ENCODE measurements at places on chromosomes 6 and 20.

DNA sequence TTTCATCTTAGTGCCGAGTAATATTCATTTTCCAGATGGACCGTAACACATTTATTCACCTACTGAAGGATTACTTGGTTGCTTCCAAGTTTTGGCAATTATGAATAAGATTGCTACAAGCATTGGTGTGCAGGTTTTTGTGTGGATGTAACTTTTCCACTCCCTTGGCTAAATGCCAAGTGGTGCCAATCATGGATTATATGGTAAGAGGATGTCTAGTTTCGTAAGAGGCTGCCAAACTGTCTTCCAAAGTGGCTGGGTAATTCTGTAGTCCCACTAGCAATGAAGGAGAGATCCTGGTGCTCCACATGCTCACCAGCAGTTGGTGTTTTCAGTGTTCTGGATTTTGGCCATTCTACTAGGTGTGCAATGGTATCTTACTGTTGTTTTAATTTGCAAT, 117.1 kb downstream of the IRF4 start:
- DNase-seq = no peak

DNA sequence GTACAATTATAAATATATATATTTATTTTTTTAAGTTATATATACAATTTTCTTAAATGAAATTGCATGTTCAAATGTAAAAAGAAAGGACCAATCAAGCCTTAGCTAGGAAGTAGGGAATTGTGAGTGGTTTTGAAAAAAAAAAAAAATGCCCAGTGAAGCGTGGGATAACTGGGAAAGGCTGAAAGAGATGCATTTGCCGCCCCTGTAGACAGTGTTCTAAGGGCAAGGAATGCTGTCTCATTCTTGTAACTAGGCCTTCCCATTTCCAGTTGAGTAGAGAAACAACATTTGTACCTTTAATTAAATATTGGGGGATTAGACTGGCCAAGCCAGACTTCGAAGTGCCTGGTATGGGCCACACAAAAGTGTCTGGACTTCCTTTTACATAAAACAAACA, 430.1 kb upstream of the SLC35B3 start:
- no peak for DNase-seq

DNA sequence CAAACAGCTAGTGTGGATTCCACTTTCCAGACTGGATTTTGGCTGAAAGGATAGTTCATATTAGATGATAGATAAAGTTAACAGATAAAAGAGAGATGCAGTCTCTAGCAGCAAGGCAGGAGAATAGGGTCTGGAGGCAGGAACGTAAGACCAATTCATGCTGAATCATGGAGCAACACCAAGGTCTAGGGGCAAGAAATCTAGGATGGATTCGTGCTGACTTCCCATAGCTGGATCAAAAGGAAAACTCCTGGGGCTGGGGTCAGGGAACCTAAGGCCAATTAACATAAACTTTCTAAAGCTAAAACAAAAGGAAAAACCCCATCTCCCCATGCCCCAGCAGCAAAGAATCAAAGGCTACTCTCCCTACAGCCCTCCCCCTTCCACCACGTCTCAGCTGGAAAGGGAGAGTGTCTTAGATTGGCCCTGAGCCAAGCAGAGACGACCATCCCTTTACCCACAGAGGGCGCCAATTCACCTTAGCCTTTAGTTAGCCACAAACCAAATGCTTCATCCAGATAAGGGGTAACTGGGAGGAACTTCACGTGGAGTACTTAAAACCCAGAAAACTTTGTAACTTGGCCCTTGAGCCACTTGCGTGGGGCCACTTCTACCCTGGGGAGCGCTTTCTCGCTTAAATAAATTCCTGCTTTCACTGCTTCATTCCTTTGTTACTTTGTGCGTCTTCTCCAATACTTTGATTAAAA, 7.6 kb downstream of the TREM1 start:
- DNase-seq = no peak

GRCh38 chr6:25524542-25524941, 127.5 kb upstream of the SCGN start:
- DNase-seq = no peak

GRCh38 chr20:64099880-64100565, 7.3 kb downstream of the NPBWR2 start:
- no peak for DNase-seq

DNA sequence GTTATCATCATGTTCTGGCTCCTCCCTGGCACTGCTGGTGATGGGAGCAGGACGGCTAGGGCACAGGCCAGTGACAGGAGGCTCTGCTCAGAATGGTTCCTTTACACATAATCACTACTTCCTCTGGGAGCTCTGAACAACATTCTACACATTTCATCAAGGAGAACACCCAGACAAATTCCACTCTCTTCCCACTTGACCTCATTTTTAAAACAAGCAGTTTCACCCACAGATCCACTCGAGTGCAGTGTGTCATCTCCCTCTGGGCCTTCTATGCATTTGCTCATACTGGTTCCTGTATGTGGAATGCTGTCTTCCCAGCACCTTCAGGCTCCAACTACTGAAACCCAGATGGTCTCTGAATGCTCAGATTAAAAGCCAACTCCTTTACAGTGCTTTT, 84.8 kb downstream of the ELOVL5 start:
- DNase-seq = no peak

DNA sequence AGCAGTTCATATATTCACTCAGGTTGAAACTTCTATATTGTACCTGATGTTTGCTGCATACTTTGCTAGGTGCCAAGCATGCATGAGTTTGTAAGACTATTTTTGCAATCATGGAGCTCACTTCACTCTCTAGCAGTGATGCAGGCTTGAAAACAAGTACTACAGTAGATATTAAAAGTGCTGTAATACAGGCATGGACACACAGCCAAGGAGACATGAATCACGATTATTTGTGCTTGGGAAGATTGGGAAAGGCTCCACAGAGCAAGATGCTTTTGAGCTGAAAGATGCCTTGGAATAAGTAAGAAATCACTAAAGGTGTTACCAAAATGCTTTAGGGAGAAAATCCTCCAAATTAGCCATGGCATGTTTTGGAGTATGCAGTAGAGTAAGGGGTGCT, 427.4 kb downstream of the UTRN start:
- no peak for DNase-seq

DNA sequence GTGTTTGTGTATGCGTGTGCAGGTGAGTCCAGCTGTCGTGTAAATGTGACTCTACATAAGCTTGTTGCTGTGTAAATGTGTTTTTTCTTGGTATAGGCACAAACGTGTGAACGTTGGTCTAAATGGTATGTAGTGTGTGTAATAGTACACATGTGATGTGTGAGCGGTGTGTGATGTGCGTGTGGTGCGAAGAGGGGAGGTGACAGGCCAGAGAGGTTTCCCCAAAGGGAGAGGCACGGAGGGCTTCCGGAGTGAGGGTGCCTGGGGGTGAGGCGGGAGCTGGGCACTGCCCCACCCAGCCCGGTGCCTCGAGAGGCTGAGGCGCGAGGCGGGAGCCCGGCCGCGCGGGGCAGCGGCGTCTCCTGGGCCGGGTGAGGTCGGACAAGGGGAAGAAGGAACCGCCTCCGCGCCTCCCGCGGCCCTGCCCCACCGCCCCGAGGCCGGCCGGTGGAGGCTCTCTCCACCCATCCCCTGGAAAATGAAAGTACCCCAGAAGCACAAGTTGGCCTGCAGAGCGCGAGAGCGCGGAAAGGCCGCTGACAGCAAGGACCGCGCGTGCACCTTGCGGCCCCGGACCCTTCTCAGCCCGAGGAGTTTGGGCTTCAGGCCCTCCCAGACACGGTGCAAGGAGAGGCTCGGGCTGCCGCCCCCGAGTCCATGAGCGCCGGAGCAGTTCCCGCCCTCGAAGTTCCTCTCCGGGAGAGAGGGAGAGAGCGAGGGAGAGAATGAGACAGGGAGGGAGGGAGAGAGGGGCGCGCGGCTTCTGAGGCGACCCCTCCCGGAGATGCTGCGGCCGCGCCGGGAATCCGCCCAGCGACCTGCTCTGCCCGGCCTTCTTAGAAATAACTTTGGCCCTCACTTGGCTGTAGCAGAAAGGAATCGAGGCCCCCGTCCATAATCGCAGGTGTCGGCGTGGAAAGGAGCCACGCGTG, 43.2 kb upstream of the OSTM1 start:
- DNase-seq = no peak

GRCh38 chr6:35522660-35523658, 10.3 kb upstream of the TULP1 start:
- DNase-seq = no peak

- no peak for DNase-seq
Observed at GRCh38 chr6:80009531-80009930, 5.1 kb downstream of the TTK start.

DNA sequence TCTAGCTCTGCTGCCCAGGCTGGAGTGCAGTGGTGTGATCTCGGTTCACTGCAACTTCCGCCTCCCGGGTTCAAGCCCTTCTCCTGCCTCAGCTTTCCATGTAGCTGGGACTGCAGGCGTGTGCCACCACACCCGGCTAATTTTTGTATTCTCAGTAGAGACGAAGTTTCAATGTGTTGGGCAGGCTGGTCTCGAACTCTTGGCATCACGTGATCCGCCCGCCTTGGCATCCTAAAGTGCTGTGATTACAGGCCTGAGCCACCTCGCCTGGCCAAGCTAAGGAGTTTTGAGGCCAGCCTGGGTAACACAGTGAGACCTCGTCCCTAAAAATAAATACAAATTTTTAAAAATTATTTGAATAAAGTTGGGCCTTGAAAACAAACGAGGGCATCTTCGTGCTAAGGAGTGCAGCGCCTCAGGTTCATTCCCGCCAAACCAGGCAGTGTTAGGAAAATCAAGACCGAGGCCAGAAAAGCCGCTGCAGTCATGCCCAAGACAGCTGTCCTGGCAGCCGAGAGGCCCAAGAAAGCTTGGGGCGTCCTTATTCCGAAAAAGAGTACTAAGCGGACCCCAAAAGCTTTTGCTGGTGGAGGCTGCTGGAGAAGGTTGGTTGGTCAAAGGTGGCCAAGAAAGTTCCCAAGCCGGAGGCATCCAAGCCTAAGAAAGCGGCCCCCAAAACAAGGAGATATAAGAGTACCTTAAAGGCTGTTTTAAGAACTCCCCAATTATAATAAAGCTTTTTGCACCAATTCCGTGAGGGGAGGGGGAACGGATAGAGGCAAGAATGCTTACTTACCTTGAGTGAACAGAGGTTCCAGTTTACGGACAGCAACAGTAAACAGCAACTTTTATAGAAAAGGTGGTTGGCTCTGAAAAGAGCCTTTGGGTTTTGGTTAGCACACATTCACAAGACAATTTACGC, 109.0 kb downstream of the HFE start:
- no peak for DNase-seq

GRCh38 chr6:153023977-153024708, 21.6 kb upstream of the MTRF1L start:
- DNase-seq = no peak

DNA sequence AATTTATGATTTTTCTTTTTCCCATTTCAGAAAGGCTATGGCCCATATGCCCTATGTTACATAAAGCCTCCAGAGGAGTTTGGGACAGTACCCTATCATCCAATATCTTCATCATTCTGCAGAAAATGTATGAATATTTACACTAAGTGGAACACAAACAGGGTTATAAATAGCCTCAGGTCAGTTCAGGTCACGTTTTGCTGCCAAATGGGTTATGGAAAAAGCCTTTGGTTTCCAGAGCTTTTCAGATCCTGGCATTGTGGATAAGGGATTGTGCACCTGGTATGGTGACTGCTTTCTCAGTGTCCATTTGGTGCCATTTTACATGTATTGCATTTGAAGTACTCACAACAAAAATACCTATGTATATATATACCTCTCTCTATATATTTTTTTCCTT, 29.4 kb downstream of the UTRN start:
- no peak for DNase-seq

DNA sequence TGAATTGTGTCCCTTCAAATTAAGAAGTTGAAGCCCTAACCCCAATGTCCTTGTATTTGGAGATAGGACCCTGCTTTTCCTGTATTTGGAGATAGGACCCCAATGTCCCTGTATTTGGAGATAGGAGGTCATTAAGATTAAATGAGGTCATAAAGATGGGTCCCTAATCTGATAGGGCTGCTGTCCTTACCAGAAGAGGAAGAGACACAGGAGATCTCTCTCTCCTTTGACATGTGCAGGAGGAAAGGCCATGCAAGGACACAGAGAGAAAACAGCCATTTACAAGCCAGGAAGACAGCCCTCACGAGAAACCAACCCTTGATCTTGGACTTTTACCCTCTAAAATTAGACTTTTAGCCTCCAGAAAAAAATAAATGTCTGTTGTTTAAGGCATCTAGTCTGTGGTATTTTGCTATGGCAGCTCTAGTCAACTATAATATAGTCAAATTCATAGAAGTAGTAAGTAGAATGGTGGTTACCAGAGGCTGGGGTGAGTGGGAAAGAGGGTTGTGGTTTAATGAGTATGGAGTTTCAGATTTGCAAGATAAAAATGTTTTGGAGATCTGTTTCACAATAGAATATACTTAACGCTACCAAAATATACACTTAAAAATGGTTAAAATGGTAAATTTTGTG, 59.3 kb downstream of the UBE3D start:
- no peak for DNase-seq

DNA sequence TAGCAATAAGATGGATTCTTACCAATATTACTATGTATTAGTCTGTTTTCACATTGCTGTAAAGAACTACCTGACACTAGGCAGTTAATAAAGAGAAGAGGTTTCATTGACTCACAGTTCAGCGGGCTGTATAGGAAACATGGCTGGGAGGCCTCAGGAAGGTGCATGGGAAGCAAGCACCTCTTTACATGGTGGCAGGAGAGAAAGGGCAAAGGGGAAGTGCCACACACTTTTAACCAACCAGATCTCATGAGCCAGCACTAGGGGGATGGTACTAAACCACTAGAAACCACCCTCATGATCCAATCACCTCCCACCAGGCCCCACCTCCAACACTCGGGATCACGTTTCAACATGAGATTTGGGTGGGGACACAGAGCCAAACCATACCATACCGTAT, 40.7 kb upstream of the CCDC167 start:
- DNase-seq = no peak

All from vagina (tissue), 2 donors.